WTC11 (cell line): ENCODE measurements at places on chromosomes 2 and 18. TPM values are rescaled to one million over a fixed set of nuclear protein-coding genes. Genes with fewer than 3 reads are reported as not detected.

The GALNT5 gene
- 0.17 to 0.34 TPM (median 0.32 TPM) in 3 replicates for total RNA-seq

DNA sequence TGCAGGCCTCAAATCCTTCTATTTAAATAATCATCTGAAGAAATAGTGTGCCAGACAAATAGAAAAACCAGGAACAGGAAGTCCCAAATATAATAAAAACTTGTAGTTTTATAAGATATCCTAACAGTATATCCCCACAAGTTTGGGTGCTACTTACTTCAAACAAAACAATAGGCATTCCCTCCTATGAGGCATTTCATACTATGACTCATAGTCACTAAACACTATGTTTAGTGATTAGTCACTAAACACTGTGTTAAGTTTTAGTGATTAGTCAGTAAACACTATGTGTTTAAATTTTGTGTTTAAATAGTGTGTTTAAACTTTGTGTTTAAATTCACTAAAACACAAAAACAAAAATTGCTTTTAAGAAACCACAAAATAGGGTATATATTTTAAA lies 407.0 kb upstream of the CDH19 start:
- DNase-seq, result no peak

GRCh38 chr18:67519592-67519991 lies 3.1 kb upstream of the DSEL start:
- DNase-seq, result no peak

DNA sequence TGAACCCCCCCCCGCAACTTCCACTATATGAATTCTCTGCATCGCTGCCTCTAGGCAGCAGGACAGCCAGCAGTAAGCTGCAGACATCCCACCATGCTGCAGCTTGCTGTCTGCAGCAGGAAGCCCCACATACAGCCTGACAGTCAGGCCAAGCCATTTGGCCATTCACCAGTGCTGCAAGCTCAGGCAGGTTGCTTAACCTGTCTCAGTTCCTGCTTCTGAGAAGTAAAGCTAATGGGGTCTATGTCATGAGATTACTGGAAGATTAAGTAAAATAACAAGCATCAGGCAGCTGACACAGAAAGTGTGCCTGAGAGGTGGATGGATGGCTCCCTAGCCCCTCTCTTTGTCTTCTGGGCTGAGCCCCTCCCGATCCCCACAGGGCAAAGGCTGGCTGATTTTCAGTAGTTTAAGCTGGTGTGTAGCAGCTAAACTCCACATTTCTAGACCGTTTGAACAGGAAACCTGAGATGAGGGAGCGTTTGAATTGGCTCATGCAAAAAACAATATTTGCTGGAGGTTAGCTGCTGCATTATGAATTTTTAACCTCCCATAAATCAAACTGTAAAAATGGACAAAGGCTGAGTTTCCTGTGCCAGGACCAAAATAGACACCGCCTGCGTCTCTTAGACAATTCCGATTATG lies 193.8 kb upstream of the ARL4C start:
- DNase-seq, result no peak

The WNT10A gene
- total RNA-seq, result not detected in 3 replicates

- no peak for DNase-seq
Observed at GRCh38 chr18:2924920-2925319, 78.1 kb downstream of the EMILIN2 start.

The PXDN gene
- 146 to 166 TPM (median 157 TPM) in 3 replicates for total RNA-seq

DNA sequence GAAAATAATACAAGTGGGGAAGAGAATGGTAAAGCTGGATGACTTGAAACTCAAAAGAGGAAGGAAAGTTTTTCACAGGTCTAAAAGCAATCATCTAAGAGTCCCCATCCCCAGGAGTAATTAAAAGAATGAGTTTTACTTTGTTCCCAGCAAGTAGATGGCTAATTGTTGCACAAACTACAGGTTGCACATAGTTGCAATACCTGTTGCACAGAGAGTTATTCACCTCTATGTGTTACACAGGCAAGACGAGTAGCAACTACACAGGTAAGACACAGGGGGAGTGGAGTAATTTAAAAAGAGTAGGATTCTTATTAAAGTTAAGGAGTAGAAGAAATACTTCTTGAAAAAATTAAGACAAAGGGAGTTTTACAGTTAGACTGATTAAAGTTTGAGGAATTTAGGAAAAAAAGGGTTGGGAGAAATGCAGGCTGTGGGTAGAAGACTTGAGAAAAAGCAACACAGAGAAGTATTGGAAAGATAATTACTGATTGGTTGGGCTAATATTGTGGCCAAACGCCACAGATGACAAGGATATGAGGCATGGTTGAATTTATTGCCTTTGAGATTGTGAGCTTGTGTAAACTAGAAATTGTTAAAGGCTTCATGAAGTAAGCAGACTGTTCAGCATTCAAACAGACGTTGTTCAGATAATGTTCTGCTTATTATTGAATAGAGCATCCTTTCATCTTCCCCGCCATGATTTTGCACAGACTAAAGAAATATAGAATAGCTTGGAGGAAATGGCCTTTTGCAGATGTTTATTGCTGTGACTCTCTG lies 699.3 kb downstream of the NR4A2 start:
- DNase-seq, result no peak

- DNase-seq, result no peak
Observed at GRCh38 chr2:210562091-210562490, 5.7 kb downstream of the CPS1 start.

The EML6 gene
- 1.9 to 2.5 TPM (median 2.1 TPM) in 3 replicates for total RNA-seq
